ENCODE measurements at places on chromosomes 2 and 18.

DNA sequence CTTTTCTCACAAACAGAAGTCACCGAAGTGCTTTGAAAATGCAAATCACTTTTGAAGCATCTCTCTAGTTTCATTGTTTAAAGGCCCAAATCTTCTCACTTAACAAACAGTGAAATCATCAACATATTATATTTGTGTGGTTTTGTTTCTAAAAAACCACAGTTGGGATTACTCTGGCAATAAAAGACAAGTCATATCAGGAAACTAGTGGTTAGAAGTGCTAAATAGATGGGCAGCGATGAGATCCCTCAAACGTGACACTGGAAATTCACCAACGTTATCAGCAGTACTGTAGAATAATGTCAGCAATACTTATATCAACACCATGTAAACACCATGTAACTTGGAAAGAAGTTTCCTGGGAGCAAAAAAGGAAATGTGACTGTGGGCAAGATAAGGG is 893.5 kb downstream of the SUCLG1 start:
- no peaks in the 10 kb centered on the region for H3K36me3 ChIP-seq
- no peak for DNase-seq
- no peaks in the 10 kb centered on the region for H3K4me1 ChIP-seq
- H3K4me3 ChIP-seq = no peak overlapping the region
- no peak overlapping the region for H3K27ac ChIP-seq

GRCh38 chr2:217801115-217801531 is 201.7 kb downstream of the TNS1 start:
- no peaks in the 10 kb centered on the region for H3K27me3 ChIP-seq
- H3K4me1 ChIP-seq = peaks cover 6% of the 10 kb centered on the region
- H3K36me3 ChIP-seq = peaks cover 3% of the 10 kb centered on the region
- H3K4me3 ChIP-seq = no peak overlapping the region
- no peak overlapping the region for H3K27ac ChIP-seq

DNA sequence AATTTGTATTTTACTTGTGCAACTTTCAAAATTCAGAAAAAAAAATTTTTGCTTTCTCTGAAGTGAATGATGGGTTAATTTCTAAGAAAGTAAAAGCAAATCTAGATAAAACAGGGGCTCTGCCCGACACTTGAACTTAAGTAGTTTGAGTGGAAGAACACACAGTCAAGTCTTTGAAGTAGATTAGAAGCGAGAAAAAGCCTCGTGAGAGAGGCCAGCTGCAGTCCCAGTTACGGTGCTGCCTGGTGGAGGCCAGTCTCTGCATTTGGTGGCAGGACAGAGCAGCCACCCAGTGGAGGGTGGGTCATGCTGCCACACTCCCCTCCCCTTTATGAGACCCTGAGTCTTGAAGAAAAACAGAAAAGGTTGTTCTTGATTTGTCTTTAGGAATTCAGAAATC is 81.8 kb downstream of the INPP5D start:
- H3K36me3 ChIP-seq = peaks cover 16% of the 10 kb centered on the region
- H3K27ac ChIP-seq = peak overlapping the region; percentile 91

DNA sequence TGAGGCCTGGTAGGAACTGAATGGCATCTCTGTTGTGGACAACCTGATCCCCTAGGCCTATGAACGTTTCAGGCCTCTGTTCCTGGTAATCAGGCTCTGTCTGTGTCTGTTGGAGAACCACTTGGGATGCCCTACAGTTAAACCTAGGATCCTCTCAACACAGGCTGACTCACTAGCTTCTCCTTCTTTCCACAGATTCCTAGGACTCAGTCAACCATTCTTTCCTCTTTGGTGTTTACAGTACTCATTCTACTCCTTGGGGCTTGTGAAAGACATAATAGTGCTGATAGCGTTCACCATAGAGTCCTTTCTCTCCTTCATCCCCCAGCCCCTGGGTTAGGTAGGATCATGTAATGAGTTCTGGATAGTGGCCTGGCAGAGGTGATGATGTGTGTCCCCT is 544.3 kb downstream of the METTL4 start:
- no peak overlapping the region for H3K4me3 ChIP-seq
- no peaks in the 10 kb centered on the region for H3K4me1 ChIP-seq
- no peak for DNase-seq
- H3K27ac ChIP-seq = no peak overlapping the region
- no peaks in the 10 kb centered on the region for H3K36me3 ChIP-seq

GRCh38 chr2:233497692-233498091 is 68.9 kb downstream of the USP40 start:
- no peak overlapping the region for H3K27ac ChIP-seq
- H3K36me3 ChIP-seq = peaks cover 16% of the 10 kb centered on the region
- no peak for DNase-seq
- H3K27me3 ChIP-seq = no peaks in the 10 kb centered on the region
- peaks cover 2% of the 10 kb centered on the region for H3K4me1 ChIP-seq

- no peak for DNase-seq
- H3K4me3 ChIP-seq = no peak overlapping the region
- H3K27ac ChIP-seq = peak overlapping the region; percentile 8
- no peaks in the 10 kb centered on the region for H3K36me3 ChIP-seq
- H3K4me1 ChIP-seq = peaks cover 2% of the 10 kb centered on the region
Measured at GRCh38 chr18:154151-154550, 4.2 kb upstream of the USP14 start.

DNA sequence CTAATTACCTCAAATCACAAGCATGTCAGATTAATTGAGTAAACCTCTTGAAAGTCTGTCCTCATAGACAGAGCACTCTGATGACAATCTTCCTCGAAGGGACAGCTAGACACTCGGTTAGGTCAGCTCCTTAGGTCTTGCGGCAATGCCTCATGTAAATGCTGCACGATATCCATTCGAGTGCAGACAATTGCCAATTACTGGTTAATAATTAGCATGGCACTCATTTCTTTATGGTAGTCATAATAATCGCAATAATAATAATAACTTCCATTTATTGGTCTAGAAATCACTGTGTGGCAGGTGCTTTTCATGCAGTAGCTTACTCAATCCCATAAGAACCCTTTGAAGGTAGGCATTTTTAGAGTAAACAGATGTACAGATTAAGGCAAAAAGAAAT is 44.7 kb upstream of the DSC1 start:
- no peaks in the 10 kb centered on the region for H3K36me3 ChIP-seq
- H3K27ac ChIP-seq = no peak overlapping the region
- H3K4me1 ChIP-seq = no peaks in the 10 kb centered on the region
- DNase-seq = no peak
- H3K27me3 ChIP-seq = no peaks in the 10 kb centered on the region

Data from T-helper 17 cell (primary cell).